GM04504 (cell line): ENCODE measurements at places on chromosomes 7 and 10.

- peak; percentile 27 for DNase-seq
Observed at GRCh38 chr7:22375359-22376048, 18.6 kb upstream of the RAPGEF5 start.

GRCh38 chr10:113801569-113801968 is 50.1 kb downstream of the PLEKHS1 start:
- no peak for DNase-seq

DNA sequence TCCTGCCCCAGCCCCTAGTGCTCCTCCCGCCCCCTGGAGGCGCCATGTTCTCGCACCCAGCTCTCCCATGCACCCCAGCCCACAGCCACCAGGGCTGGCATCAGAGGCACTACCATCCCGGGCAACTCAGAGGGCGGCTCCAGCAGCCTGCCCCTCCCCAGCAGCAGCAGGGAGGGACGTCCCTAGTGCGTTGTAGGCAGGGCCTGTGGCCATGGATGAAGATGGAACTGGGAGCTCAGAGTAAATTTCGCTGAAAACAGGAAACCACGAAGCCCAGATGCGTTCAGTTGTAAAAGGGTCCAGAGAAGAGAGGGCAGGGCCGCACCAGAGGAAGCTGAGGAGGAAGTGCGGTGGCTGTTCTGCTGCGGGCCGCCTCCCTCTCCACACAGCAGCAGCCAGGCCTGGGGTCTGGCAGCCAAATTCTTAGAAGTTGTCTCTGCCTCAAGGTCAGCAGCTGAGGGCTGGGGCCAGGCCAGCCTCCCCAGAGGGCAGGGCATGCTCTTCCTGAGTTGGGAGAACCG is 24.6 kb downstream of the VSIR start:
- DNase-seq, result no peak

DNA sequence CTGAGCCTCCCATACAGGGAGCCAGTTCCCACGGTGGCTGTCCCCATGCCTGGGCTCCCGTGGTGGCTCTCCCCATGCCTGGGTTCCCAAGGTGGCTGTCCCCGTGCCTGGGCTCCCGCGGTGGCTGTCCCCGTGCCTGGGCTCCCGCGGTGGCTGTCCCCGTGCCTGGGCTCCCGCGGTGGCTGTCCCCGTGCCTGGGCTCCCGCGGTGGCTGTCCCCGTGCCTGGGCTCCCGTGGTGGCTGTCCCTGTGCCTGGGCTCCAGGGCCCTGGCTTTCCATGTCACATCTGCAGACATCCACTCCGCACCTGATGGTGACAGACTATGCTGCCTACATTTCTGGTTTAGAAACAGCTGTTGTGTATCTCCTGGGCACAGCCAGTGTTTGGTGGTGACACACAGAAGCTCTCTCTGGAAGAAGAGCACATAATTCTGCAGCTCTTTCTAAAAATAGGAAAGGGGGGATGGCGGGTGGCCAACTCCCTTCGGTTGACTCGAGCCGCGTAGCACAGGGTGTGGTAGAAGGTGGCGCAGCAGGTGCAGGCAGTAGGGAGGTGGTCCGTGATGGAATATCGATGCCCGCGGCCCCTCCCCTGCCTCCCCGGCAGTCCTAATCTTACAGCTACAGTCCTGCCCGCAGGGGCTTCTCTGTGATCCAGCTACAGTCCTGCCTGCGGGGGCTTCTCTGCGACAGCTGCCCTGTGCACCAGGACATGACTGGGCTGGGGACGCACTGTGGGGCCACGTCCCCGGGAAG is 251.2 kb downstream of the DNAJB6 start:
- no peak for DNase-seq

- DNase-seq, result peak; percentile 3
Observed at GRCh38 chr10:97024168-97025073, 161.3 kb downstream of the SLIT1 start.

GRCh38 chr10:28585076-28585475 is 52.2 kb downstream of the WAC start:
- DNase-seq, result no peak
